A549 (cell line): ENCODE measurements at places on chromosomes 1 and 21. TPM values are rescaled to one million over a fixed set of nuclear protein-coding genes. Genes with fewer than 3 reads are reported as not detected.

GRCh38 chr1:93734999-93735398 lies 53.4 kb upstream of the BCAR3 start:
- no peak for DNase-seq

- DNase-seq = peak; percentile 1
Measured at GRCh38 chr1:70627910-70628309, 216.8 kb downstream of the CTH start.

DNA sequence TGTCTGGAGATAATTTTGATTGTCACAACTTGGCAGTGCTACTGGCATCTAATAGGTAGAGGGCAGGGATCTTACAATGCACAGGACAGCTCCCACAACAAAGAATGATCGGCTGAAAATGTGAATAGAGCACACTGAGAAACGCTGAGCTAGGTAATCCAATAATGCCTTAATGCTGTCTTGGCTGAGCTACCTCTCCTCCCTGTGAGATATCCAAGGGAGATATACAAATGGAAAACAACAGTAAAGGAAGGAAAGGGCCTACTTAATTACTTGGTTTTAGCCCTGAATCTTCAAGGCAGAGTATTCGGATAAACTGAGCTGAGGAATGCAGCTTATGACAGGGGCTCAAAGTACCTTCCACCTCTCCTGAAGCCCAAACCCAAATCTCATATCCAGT lies 2.9 kb downstream of the DNASE2B start:
- no peak for DNase-seq

- DNase-seq = peak; percentile 68
Measured at GRCh38 chr1:147640553-147641165, 29.7 kb downstream of the ACP6 start.

- no peak for DNase-seq
Measured at GRCh38 chr1:78340006-78340405, 150.8 kb upstream of the PTGFR start.

DNA sequence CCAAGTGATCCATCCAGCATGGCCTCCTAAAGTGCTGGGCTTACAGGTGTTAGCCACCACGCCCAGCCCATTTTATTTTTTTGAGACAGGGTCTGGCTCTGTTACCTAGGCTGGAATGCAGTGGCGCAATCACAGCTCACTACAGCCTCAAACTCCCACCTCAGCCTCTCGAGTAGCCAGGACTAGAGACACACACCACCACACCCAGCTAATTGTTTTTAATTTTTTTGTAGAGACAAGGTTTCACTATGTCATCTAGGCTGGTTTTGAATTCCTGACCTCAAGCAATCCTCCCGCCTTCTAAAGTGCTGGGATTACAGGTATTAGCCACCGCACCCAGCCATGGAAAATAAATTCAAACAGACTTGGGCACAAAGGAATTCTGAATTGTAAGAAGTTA lies 31.9 kb downstream of the PUM1 start:
- no peak for DNase-seq

IL24 gene
- 0.07 TPM in 1 of 3 replicates, not detected in the others for polyA plus RNA-seq

KIF17 gene
- 0.75 to 1.1 TPM (median 1.0 TPM) in 3 replicates for polyA plus RNA-seq

DNA sequence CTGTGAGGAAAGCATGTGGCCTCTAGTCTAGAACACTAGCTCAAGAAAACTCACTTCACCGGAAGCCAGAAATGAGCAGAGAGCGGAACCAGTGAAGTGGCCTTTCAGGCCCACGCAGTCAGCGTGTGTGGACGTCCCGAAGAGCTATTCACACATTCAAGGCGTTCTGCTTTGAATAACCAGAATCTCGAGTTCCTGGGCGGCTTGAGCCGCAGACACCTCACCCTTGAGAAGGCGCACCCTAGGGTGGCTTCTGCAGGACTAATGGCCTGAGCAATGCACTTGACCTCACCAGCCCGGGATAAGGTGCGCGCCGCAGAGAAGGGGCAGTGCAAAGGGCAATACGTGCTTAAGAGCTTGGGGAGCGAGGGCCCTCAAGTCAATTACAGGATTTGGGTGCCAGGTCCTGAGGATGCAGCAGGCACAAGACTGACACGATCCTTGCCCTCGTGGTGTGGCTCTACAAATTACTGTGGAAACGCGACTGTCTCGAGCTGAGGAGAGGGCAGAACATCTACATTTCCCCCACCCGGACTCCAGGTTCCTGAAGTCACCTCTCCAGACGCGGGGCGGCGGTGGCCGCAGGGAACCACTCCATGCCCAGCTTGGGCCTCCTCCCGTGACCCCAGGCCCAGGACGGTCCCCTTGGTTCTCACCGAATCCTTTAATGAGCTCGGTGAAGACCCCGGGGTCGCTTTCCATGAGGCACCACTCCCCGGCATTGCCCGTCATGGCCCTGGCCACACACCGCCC lies 455 bp downstream of the UCHL5 start:
- peak; percentile 42 for DNase-seq

GRCh38 chr1:208848854-208849253 lies 604.7 kb upstream of the PLXNA2 start:
- no peak for DNase-seq

GIPC2 gene
- 0.04 to 0.07 TPM (median 0.06 TPM) in 3 replicates for polyA plus RNA-seq

FCRL5 gene
- polyA plus RNA-seq = not detected in 3 replicates

DNA sequence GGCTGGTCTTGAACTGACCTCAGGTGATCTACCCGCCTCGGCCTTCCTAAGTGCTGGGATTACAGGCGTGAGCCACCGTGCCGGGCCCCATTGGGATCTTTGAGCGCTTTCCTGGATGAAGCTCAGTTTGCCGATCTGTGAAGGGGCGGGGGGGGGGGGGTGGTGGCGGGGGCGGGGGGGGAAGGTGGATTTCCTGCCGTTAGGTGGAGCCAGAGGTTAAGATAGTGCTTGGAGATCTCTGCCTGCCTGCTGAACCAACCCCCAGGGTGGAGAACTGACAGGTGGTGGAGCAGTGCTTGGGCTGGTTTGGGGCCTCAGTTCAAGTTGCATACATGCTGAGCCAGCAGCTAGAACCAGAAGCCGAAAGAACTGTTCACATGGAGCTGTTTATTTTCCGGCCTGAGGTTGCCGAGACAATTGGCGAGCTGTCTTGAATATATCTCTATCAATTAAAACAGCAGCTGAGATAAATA lies 1.7 kb downstream of the TMCC2 start:
- DNase-seq = peak; percentile 76

- DNase-seq = no peak
Measured at GRCh38 chr1:6256645-6257044, 4.3 kb downstream of the GPR153 start.

EVI5 gene
- polyA plus RNA-seq = 9.4 to 11.4 TPM (median 10.2 TPM) in 3 replicates

DNA sequence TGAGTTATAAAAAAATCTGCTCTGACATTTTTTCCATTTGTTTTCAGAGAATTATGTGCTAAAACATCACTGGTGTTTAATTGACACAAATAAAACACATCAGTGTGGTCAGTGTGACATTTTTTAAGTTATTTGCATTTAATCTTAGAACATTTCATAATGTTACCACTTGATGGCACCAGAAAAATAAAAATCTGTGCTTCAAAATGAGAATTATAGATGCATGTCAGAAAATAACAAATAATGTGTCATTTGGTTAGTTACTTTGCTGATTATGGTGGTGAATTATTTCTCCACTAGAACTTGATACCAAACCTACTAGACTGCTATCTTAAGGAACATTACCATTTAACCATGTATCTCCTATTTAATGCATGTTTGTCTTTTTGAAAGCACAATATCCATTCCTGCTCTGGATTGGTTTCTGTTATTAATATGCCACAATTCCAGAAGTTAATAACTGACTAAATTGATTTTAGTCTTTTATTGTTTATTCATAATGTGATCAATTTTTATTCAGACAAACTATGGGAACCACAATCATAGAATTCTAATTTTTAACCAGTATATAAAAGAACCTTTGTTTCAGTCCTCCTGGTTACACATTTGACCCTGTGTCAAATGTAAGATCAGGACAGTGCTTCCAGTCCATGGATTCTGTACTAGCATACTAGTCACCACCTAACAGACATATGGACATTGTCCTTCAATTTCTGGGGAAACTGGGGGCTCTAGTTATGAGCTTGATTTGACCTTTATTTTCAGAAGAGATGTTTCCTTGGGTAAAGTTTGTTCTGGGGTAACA lies 81.0 kb downstream of the RPS6KC1 start:
- DNase-seq = no peak

NRIP1 gene
- polyA plus RNA-seq = 18.9 to 22.8 TPM (median 18.9 TPM) in 3 replicates

DNA sequence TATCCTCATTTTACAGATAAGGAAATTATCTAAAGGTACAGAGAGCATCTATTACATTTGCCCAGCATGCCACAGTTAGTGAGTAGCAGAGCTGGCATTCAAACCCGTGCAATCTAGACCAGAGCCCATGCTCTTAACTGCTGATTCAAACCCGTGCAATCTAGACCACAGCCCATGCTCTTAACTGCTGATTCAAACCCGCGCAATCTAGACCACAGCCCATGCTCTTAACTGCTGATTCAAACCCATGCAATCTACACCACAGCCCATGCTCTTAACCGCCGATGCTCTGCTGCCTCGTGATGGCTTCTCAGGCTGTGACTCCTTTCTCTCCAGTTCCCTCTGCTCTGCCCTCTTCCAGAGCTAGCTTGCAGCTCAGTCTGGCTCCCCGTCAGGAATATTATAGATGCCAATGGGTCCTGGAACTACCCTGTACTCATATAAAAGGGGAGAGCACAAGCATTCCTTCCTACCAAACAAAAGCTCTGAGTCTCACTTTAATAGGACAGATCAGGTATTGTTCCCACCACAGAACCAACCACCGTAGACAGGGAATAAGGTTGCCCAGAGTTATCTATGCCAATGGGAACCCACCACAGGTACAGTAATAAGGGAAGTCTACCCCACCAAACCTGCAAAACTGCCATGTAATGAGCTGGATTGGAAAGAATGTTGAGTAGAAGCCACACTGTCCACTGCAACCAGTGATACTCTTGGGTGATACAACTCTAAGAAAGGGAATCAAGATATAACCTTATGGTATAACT lies 78.4 kb downstream of the SMYD3 start:
- no peak for DNase-seq

GRCh38 chr1:224922404-224923164 lies 6.9 kb upstream of the DNAH14 start:
- peak; percentile 57 for DNase-seq

S100B gene
- polyA plus RNA-seq = not detected in 3 replicates

DNA sequence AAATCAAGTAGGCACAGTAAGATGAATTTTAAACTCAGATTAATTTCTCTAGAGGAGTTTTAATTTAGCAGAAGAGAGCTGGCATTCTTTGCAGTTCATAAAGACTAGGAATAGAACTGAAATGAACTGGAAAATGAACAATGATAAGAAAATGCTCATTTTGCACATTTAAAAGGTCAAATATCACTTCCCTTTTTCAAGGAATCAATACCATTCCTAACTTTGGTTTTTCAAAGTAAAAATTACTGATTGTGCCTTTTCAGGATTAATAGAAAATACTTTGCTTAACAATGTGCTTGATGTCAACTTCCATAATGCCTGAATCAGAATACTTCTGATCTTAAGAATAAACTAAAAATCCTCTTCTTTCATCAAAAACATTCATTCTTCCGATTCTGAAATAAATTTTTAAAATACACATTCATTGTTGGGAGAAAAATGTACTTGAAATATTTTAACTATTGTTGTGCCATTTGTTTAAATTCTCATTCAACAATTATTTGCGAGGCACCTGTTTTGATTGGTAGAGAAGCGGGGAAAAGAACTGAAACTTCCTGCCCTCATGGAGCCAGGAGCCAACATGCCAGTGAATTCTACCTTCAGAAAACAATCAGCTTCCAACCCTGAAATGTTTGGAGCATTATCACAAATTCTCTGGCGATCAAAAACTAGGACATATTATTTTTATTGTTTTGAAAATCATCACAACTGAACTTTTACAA lies 2.1 kb downstream of the SCAF4 start:
- DNase-seq = no peak

TTC34 gene
- polyA plus RNA-seq = 0.04 to 0.08 TPM (median 0.04 TPM) in 3 replicates

KCTD3 gene
- 30.8 to 33.0 TPM (median 32.7 TPM) in 3 replicates for polyA plus RNA-seq

DNA sequence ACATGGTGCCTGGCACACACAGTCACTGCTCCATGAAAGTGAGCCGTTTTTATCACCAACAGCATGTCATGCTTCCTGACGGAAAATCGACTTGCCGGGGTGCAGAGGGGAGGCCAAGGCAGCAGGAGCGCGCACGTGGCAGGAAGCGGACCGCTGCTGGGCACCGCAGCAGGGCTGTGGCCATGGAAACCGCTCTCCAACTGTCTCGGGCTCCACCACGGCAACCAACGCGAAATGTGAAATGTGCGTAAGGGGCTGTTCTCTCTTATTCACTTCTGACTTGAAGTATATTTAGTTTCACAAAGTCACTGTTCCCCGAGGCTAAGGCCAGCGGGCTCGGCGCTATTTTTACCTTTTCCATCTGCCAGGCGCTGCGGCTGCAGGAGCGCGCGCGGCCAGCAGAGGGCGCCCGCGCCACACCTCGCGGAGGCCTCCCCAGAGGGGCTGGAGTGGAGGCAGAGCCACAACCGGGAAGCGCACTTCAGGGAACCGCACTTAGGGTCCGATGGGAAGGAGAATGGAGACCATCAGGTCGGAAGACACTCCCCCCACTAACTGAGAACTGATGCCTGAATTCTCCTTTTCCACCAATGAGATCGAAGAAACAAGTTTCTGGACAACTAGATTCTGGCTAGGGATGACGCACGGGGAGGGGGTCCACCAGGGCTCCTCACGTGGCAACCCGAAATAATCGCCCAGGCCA lies 19.7 kb downstream of the RCC2 start:
- peak; percentile 36 for DNase-seq

RIMKLA gene
- polyA plus RNA-seq = 0.35 to 0.59 TPM (median 0.42 TPM) in 3 replicates

DNA sequence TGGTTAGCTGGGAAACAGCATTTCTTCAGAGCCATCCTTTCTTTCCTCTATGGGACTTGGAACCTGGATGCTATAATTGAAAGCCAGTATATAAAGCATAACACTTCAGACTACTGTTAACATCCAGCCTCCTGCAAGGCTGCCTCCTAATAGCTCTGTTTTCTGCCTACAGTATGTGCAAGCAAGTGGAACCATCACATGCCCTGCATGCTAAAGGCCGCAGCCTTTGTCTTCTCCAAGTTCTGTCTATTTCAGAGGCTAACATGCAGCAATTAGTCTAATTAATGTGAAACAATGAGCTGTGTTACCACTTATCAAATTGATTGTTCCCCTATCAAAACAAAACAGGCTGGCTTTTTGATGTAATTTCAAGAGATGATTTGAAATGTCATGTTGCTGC lies 82.7 kb upstream of the ESRRG start:
- no peak for DNase-seq

- no peak for DNase-seq
Measured at GRCh38 chr1:107975851-107976250, 10.9 kb upstream of the VAV3 start.

DNA sequence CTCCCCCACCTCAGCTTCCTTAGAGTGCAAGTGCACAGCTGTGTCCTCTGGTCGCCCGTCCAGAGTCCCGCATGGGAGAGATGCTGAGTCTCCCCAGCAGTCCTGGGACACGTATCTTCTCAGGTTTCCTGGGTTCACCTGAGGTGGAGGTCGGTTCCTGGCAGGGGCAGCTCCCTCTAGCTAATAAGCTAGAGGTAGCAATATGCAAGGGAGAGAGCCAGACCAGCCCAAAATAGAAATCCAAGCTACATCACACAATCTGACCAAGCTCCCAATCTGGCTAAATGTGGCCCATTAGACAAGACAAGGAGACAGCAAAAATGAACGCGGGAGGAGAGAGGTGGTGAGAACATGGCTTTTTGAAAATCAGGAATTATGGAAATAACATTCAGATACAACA lies 30.9 kb upstream of the CADM3 start:
- no peak for DNase-seq

NPHS2 gene
- polyA plus RNA-seq = not detected in 3 replicates

PPIAL4G gene
- polyA plus RNA-seq = not detected in 3 replicates

GRCh38 chr1:50147191-50147850 lies 38.6 kb downstream of the ELAVL4 start:
- DNase-seq = no peak

GRCh38 chr1:75136195-75136815 lies 2.1 kb downstream of the LHX8 start:
- no peak for DNase-seq
